Naive B cell (primary cell): ENCODE measurements at places on chromosomes 5 and 9.

- DNase-seq = no peak
These were observed 94.4 kb upstream of the IER5L start for GRCh38 chr9:129272348-129273025.

- peak; percentile 12 for DNase-seq
These were observed 3.3 kb upstream of the CDC20B start for GRCh38 chr5:55176176-55176818.

- no peak for DNase-seq
These were observed 1.1 kb downstream of the ATPSCKMT start for GRCh38 chr5:10248378-10249260.

DNA sequence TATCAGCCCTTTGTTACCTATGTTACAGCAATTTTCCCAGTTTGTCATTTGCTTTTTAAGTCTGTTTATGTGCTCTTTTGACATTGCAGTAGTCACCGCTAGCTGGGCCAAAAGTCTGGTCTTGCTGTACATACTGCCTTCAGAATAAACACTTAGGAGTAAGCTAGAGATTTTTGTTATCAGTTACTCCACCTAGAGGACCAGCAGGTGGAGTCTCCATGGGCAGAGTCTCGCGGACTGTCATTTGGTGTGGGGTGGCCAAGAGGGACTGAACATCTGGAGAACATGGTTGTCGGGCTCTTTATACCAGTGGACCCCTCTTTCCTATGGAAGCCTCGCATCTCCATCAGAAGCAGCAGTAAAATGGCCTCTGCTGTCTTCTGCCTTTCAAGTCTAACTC lies 10.8 kb upstream of the MGAT1 start:
- DNase-seq = no peak

- no peak for DNase-seq
These were observed 3.5 kb downstream of the RXFP3 start for GRCh38 chr5:33939556-33940262.

DNA sequence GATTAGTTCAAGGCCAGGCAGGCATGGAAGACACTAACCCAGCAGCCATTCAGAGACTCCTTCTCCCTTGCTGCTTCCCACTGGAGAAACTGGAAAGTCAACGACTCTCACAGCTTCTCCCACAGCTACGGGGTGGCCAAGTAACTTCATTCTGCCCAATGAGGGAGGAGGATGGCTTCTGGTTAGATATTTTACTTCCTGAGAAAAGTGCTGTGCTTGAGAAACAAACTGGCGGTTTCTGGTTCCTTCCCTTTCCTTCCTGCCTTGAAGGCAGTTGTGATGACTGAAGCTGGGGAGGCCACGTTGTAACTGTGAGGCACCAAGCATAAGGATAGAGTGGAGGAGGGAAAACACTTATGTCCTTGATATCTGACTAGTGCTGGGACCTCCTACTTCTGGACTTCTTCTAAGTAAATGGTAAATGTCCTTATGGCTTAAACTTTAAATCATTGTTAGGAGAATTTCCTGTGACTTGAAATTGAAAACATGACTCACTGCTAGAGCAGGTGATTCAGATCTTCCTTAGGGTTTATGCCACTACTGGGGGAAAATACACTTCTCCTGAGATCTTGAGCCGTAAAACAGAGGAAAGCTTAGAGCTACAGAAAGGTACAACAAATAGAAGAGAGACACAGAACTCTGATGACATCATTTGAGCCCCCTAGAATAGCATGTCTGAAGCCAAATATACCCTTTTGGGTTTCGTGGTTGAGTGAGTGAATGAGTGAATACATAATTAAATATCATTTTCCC lies 3.1 kb upstream of the GNPDA1 start:
- DNase-seq = no peak

DNA sequence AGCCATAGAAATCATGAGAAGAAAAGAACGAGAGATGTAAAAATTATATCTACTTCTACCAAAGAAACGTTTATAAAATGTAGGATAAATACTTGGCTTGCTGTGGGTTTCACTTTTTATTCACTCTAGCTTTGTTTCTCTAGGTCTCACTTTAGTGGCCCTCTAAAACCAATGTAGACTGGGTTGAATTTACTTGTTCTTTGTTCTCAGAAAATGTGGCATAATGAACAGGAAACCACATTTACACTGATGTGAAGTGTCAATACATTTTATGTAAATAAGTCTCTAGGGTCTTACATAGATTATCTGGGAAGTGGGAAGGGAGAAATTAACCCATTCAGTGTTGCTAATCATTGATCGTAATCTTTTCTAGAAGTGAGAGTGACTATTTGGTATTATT lies 58.9 kb downstream of the PLPPR1 start:
- no peak for DNase-seq

- no peak for DNase-seq
These were observed 67.5 kb upstream of the MAMDC2 start for GRCh38 chr9:69976152-69976551.

DNA sequence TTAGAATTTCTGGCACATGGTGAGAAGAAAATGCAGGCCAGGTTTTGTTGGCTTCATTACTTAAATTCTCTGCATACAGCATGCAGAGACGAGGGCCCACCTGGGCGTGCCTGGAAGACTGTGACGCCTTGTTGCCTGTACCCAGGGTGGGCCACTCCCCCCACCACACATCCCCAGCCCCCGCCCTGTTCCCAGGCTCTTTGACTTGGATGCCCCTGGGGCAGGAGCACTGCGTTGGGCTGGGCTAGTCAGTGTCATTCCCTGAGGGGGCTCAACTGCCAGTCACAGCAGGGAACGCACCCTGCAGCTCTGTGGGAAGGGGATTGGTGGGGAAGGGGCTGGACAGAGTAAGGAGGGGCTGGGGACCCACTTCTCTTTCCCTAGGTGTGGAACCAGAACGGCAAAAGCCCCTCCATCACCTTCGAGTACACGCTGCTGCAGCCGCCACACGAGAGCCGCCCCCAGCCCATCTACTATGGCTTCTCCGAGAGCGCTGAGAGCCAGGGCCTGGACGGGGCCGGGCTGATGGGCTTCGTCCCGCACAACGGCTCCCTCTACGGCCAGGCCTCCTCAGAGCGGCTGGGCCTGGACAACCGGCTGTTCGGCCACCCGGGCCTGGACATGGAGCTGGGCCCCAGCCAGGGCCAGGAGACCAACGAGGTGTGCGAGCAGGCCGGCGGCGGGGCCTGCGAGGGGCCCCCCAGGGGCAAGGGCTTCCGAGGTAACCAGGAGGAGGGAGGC lies 19.6 kb downstream of the ADAMTSL2 start:
- DNase-seq = no peak

- no peak for DNase-seq
These were observed 37.6 kb upstream of the SLCO6A1 start for GRCh38 chr5:102536323-102536928.

DNA sequence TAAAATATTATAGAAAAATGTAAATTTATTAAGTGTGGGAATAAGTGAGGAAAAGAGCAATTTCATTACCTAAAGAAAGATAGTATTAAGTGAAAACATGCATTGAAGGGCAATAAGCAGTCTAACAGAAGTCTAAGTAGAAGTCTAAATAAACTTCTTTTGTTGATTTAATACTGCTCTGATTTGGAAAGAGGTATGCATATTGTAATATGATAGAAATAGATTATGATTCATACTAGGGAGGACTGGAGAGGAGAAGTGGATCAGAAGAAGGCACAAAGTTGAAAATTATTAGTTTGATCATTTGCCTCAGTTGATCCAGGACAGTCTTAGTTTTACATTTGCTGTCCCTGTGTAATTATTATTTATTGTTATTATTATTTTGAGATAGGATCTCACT lies 6.6 kb upstream of the ERBIN start:
- no peak for DNase-seq

DNA sequence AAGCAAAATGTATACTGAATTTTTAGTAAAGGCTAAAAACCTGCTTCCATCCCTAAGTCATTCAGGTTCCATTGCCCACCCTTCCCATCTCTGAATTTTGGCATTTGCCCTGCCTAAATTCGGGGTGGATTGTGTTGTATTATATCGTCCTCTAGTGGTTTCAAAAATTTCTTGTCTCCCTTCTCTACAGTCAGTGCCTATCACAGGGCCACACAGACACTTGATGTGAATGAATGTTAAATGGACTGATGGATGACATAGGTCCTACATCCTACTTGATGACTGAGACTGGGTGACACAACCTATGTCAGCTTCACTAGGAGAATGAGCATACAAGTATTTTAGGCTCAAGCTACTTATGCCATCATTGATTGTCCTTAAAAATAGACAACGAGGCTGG lies 45.6 kb upstream of the SLC30A5 start:
- no peak for DNase-seq

- no peak for DNase-seq
These were observed 17.4 kb downstream of the DNAJA1 start for GRCh38 chr9:33042473-33042872.

DNA sequence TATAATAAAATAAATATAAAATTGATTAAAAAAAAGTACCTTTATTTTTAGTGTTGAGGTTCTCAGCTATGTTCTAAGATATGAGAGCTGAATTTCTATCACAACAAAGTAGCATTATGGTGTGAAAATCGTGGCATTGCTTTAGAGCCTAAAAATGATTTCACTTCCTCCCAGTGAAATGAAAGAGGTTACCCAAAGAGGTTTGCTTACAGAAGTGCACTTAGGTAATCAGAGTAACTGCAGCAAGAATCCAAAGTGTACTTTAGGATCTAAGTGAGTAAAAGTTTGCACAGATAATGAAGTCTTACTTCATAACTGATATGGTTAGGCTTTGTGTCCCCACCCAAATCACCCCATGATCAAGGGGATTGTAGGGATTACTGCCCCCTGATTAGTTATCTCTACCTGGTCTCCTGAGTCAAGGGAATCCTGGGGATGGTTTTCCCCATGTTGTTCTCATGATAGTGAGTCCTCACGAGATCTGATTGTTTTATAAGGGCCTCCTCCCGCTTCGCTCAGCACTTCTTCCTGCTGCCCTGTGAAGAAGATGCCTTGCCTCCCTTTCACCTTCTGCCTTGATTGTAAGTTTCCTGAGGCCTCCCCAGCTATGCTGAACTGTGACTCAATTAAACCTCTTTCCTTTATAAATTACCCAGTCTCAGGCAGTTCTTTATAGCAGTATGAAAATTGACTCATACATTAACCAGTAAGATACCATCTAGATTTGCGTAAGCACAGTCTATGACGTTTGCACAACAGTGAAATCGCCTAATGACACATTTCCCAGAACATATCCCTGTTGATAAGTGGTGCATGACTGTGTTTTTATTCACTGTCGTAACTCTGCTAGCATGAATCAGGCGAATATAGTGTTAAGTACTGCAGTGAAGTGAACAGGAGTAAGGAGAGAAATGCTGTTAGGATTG lies 40.3 kb upstream of the LRRC70 start:
- DNase-seq = no peak

DNA sequence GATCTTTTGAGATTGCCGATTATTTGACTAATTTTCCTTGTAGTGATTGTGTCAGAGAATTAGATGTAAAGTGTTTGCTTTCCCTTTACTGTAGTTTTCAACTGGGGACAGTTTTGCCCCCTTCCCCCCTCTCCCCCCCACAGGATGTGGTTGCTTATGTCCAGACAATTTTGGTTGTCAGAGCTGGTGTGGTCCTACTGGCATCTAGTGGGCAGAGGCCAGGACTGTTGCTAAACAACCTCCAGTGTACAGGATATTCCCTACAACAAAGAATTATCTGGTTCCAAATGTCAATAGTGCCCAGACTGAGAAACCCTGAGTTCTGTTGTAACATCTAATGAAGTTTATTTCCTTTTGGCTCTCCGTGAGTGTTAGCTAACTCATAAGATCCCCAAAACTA lies 20.0 kb downstream of the TMEFF1 start:
- DNase-seq = no peak

- no peak for DNase-seq
These were observed 51.9 kb upstream of the PPP1R2B start for GRCh38 chr5:156798201-156798600.

- DNase-seq = no peak
These were observed 93.2 kb downstream of the NLN start for GRCh38 chr5:65815161-65815560.

DNA sequence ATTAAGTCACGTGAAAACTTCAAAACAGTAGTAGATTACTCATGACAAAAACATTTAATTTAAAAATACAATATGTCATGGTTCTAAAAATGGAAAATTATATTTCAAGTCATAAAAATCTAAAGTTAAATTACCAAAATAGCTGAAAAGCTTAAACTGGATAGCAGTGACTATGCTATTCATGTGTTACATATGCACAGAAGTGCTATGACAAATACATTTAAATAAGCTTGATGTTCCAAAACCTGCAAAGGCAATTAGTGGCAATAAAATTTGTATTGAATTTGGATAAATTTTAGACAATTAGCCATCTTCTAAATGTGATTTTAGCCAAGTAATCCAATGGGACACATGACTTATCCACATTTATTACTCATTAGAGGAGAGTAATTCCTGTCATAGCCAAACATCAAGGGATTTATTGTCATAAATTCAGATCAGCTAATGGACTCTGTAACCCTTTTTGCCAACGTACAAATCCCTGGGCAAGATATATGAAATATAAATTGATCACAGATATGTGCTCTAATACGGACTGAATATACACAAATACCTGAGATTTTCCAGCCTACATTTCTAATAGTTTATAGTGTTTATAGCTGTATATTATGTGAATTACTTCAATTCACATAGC lies 419.4 kb downstream of the ISL1 start:
- no peak for DNase-seq

DNA sequence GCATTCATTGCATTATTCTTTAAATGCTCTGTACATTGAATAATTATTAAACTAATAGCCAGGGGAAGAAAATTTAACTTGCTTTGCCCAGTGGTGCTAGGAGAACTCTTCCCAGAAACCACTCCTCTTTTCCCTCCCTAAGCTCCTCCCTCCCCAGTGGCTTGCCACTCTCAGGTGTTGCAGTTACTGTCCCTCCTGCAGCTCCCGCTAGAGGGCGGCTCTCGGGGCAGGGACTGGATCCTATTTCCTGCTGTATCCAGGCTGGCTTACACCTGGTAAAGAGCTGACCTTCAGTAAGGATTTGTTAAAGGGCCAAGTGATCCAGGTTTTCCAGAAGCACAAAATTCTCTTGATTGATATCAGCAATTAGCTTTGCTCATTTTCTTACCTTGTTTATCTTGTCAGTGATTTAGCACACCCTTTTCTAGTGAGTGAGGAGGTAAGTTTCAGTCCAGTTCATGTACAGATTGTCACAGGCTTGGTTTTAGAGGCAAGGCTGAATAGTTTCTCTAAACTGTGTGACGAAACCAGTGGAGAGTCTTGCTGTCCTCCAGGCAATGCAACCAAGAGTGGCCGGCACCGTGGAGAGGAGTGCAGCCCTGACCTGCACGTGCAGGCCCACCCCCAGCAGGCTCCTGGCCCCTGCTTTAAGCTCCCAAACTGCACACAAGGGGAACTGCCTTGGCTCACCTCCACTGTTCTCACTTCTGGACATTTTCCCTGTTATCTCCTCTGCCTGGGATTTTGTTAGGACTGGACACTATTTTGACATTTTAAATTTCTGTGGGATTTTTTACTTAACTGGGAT lies 423.8 kb downstream of the SPOCK1 start:
- no peak for DNase-seq

DNA sequence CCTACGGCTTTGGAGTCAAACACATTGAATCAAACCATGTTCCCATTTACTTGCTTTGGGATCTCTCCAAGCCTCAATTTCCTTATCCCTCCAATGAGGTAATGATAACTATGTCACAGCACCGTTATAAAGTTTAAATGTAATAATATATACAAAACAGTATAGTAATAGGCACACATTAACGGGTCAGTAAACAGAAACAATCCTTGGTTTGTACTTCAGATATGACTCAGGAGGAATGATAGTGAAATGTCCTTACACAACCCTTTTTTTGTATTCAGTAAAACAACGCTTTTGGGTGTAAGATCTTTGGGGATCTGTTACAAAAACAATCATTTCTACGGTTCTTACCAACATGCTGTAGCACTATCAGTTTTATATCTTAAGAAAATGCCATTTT lies 178.5 kb upstream of the GNA14 start:
- no peak for DNase-seq

- no peak for DNase-seq
These were observed 40.1 kb upstream of the BICD2 start for GRCh38 chr9:92804727-92805126.
